ENCODE measurements at places on chromosomes 7 and 10.

GRCh38 chr7:102425639-102426267 is 7.6 kb upstream of the ORAI2 start:
- no peak for DNase-seq

- DNase-seq: no peak
Measured at GRCh38 chr7:150877536-150877935, 25.2 kb downstream of the AOC1 start.

DNA sequence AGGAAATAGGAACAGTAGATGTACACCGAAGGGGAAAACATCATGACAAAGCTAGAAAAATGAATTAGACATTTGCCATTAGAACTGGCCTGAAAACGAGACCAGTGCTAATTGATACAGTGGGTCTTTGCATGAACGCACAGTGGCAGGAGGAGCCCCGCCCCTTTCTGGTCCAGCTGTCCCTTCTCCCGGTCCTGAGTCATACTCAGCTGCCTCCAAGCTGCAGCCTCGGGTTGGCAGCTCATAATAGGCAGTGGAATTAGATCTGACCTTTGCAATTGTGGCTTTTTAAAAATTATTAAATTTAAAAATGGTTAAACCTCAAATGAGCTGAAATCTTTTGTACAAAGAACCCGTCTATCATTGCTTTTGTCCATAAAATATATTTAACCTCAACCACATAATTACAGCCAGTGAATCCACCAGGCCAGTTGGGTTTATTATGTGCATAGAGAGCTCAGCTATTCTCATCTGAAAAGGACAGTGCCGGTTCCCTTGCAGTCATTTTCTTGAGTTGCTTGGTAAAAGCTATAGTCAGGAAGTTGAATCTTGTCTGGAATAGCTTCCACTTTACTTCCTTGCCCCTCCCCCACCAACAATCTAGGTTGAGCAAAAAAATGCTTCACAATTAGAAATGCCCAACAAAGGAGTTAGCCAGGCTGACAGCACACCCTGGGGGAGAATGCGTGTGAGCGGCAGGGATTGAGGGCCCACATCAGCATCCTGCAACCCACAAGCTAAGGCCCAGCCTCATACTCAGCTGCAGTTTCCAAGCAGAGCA is 147.1 kb downstream of the BUB3 start:
- no peak for DNase-seq

GRCh38 chr7:21603462-21603861 is 60.6 kb downstream of the DNAH11 start:
- no peak for DNase-seq

DNA sequence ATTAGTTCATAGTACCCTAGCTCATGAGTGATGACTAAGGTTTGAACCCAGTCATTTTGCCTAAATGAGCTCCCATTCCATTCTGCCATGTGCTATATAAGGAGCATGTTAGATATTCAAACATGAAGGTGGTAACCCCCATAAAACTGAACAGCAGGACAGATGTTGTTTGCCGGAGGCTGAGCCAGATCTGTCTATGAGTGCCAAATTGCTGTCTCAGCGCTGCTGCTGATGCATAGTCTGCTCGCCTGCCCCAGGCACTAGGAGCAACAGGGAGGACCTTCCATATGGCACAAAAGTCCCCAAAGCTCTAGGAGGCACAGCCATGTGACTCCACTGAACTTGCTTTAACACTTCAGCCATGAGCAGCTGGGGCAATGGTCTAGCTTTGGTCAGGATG is 466.0 kb upstream of the GHITM start:
- no peak for DNase-seq

DNA sequence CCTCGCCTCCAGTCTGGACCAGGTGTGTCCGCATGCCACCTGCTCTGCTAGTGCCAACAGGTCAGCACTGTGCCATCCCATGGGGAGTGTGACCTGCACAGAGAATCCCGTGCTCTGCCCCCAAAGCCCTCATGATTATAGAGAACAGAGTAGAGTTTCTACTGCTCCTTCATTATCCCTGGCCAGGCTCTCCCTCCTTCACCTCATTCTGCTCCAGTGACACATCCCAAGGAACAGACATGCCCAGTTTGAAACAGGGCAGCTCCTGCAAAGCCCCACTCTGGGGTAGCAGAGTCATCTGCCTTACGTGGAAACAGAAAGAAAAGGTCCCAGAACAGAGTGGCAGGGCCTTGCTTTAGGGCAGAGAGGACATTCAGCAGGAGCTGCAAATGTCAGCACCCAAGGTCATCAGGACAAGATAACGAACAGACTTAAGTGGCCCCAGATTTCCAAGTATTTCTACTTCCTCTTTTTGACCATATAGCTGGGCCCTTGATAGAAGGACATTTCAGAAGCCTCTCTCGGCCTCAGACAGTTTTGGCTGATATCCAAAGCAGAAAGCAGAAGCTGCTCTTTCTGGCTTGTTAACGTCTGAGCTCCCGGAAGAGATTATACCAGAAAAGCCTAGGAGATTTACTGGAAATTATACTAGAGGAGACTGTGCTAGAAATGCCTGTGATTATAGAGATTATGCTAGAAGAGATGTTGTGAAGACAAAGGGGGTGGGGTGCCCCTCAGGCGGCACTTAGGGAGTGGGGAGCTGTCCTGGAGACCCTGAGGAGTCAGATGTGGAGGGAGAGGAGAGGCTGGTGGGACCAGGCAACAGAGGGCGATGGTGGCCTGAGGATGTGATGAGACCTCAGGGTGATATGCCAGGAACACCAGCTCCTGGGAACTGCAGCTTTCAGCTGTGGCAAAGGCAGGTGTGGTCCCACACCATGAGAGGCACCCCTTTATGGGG is 12.6 kb downstream of the TMEM176B start:
- DNase-seq: no peak
